Kidney epithelial cell (primary cell): ENCODE measurements at places on chromosomes 7 and 10. TPM values are rescaled to one million over a fixed set of nuclear protein-coding genes. Genes with fewer than 3 reads are reported as not detected.

The TMEM178B gene
- total RNA-seq: 5.5 and 9.7 TPM in 2 replicates

The TSPAN33 gene
- 18.0 and 22.2 TPM in 2 replicates for total RNA-seq

The C10orf105 gene
- not detected in 2 replicates for total RNA-seq

The ELN gene
- 0.07 TPM in 1 of 2 replicates, not detected in the other for total RNA-seq

The CYP3A7 gene
- not detected in 2 replicates for total RNA-seq

The RHOBTB1 gene
- total RNA-seq: 21.3 and 22.2 TPM in 2 replicates

The TAS2R41 gene
- not detected in 2 replicates for total RNA-seq
